Endodermal cell (in vitro differentiated cells): ENCODE measurements at places on chromosomes 4 and X. TPM values are rescaled to one million over a fixed set of nuclear protein-coding genes. Genes with fewer than 3 reads are reported as not detected.

The PIR gene
- 15.8 to 21.0 TPM (median 19.0 TPM) in 3 replicates for total RNA-seq

The DOK7 gene
- 0.35 to 0.38 TPM in 2 of 3 replicates, not detected in the other for total RNA-seq

The CXCL8 gene
- not detected in 2 replicates for total RNA-seq

The TMEM31 gene
- total RNA-seq, result 1.00 to 1.1 TPM in 2 of 3 replicates, not detected in the other

The CENPE gene
- total RNA-seq, result 32.4 and 35.9 TPM in 2 replicates

The P2RY8 gene
- not detected in 2 replicates for total RNA-seq

The IL9R gene
- 0.16 to 0.62 TPM in 2 of 3 replicates, not detected in the other for total RNA-seq

The PDLIM3 gene
- total RNA-seq, result 2.5 and 4.3 TPM in 2 replicates

The TSPAN6 gene
- total RNA-seq, result 77.7 and 87.5 TPM in 2 replicates

The ABCG2 gene
- 3.9 and 4.0 TPM in 2 replicates for total RNA-seq

The FAM47A gene
- not detected in 2 replicates for total RNA-seq

The IDS gene
- total RNA-seq, result 43.1 to 65.2 TPM (median 43.9 TPM) in 3 replicates

The PPP4R3C gene
- total RNA-seq, result not detected in 2 replicates

The TREX2 gene
- total RNA-seq, result 0.35 TPM in 1 of 3 replicates, not detected in the others

The GNPDA2 gene
- 4.9 and 7.2 TPM in 2 replicates for total RNA-seq

The MAGEA6 gene
- total RNA-seq, result not detected in 2 replicates

The KIF4A gene
- 27.6 and 32.5 TPM in 2 replicates for total RNA-seq

The NLRP2B gene
- total RNA-seq, result not detected in 2 replicates

GRCh38 chr4:111945014-111945413 lies 200.2 kb upstream of the FAM241A start:
- no peaks in the 10 kb centered on the region for H3K36me3 ChIP-seq
- no peaks in the 10 kb centered on the region for H3K4me1 ChIP-seq
- H3K27me3 ChIP-seq, result no peaks in the 10 kb centered on the region
- no peak for DNase-seq

- H3K4me1 ChIP-seq, result peaks cover 8% of the 10 kb centered on the region
- H3K36me3 ChIP-seq, result peaks cover 4% of the 10 kb centered on the region
- H3K27me3 ChIP-seq, result no peaks in the 10 kb centered on the region
- H3K4me3 ChIP-seq, result no peak overlapping the region
These were observed 111.6 kb downstream of the FRYL start for GRCh38 chr4:48668254-48669017.

- no peaks in the 10 kb centered on the region for H3K36me3 ChIP-seq
- no peak overlapping the region for H3K4me3 ChIP-seq
- no peaks in the 10 kb centered on the region for H3K27me3 ChIP-seq
- H3K27ac ChIP-seq, result no peak overlapping the region
These were observed 104.0 kb downstream of the TMA16 start for GRCh38 chr4:163598489-163598888.

DNA sequence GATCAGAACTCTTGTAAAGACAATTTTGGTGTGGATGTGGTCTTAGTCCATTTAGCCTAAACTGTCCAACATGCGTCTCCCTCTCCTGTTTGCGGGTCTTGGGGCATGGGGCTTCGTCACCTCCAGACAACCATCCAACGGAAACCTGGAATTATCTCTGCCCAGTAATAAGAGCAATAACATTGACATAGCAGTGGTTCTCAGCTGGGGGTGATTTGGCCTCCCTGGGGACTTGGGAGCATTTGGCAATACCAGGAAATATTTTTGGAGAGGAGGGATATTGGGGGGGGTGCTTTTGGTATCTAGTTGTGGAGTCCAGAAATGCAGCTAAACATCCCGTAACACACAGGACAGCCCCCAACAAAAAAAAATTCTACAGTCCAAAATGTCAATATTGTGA lies 47.2 kb downstream of the SEL1L3 start:
- no peak overlapping the region for H3K27ac ChIP-seq
- H3K36me3 ChIP-seq, result no peaks in the 10 kb centered on the region
- no peak overlapping the region for H3K4me3 ChIP-seq
- DNase-seq, result no peak
- no peaks in the 10 kb centered on the region for H3K27me3 ChIP-seq

GRCh38 chrX:4708970-4709760 lies 995.7 kb upstream of the PRKX start:
- DNase-seq, result no peak
- H3K27ac ChIP-seq, result no peak overlapping the region
- no peaks in the 10 kb centered on the region for H3K36me3 ChIP-seq
- H3K4me1 ChIP-seq, result no peaks in the 10 kb centered on the region

DNA sequence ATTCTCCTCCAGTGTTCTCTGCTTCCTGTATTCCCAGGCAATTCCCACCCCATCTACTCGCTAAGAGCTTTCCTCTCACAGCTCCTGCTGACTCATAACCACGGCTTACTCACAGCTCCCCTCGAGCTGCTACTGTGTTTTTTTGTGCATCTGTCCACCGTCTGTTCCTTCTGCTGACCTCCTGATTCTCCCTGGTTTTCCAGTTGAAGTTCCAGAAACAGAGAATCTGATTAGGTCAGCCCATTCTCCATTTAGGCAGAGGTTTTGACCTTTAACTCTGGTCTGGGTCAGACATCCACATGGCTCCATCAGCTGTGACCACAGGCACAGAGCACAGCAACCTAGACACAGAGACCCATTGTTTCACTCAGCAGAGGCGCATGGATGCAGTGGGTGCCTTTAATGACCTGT lies 5.5 kb upstream of the SMIM20 start:
- no peaks in the 10 kb centered on the region for H3K4me1 ChIP-seq
- no peaks in the 10 kb centered on the region for H3K27me3 ChIP-seq
- no peak for DNase-seq
- no peak overlapping the region for H3K4me3 ChIP-seq
- no peaks in the 10 kb centered on the region for H3K36me3 ChIP-seq
- no peak overlapping the region for H3K27ac ChIP-seq

DNA sequence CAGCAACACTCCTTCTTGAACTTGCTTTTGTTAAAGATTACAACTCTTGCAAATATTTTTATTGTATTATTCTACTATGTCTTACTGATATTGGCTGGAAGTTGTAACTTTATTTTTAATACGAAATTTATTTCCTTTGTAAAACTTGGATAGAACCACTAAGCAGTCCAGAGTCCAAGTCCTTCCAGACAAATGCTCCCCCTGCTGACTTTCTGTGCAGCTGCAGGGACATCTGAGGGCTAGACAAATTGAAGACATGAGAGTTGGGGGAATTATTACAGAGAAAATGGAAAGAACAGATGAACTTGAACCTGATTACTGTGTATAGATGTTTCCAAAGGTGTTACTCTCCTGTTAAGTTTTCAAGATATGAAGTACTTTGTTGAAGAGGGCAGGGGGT lies 238.8 kb downstream of the GRIA3 start:
- no peaks in the 10 kb centered on the region for H3K27me3 ChIP-seq
- no peak overlapping the region for H3K27ac ChIP-seq
- no peaks in the 10 kb centered on the region for H3K36me3 ChIP-seq

GRCh38 chr4:25494166-25494565 lies 117.1 kb downstream of the ANAPC4 start:
- H3K27ac ChIP-seq, result no peak overlapping the region
- no peak for DNase-seq
- H3K27me3 ChIP-seq, result no peaks in the 10 kb centered on the region
- no peaks in the 10 kb centered on the region for H3K36me3 ChIP-seq
- no peaks in the 10 kb centered on the region for H3K4me1 ChIP-seq

DNA sequence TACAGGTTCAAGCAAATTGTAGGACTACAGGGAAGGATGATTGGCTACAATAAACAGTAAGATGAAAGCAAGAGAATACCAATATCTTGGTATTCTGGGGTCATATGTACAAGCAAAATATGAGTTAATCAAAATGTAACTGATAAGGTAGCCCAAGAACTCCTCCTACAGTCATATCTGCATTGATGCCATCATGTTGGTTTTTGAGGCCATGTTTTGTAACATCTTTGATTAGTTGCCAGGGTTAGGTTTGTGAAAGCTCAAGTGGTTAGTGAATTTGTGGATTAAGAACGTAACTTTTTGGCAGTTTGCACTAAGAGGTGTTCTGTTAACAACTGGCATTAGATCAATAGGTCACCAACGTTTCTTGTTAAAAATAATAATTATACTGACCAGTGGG lies 59.6 kb downstream of the USP9X start:
- H3K27ac ChIP-seq, result no peak overlapping the region
- H3K4me3 ChIP-seq, result no peak overlapping the region
- H3K4me1 ChIP-seq, result no peaks in the 10 kb centered on the region
- no peak for DNase-seq

DNA sequence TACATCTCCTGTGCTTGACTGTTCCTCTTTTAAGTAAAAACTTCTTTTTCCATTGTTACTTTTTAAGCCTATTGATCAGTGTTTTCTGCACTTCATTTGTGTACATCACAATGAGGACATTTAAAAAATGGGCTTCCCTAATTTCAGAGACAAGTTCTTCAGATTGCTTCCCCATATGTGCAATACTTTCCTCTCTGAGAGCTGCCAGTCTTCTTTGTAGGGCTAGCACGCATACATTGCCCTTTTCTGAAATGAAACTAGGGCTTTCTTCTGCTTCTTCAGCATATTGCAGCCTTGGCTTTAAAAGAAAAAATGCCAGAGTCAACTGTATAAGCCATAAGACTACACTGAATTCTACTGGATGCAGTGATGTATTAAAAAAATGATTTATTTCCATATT lies 37.8 kb downstream of the FAT4 start:
- H3K27ac ChIP-seq, result no peak overlapping the region
- H3K36me3 ChIP-seq, result no peaks in the 10 kb centered on the region
- no peaks in the 10 kb centered on the region for H3K27me3 ChIP-seq
- DNase-seq, result no peak
- H3K4me1 ChIP-seq, result peaks cover 2% of the 10 kb centered on the region
- H3K4me3 ChIP-seq, result no peak overlapping the region

DNA sequence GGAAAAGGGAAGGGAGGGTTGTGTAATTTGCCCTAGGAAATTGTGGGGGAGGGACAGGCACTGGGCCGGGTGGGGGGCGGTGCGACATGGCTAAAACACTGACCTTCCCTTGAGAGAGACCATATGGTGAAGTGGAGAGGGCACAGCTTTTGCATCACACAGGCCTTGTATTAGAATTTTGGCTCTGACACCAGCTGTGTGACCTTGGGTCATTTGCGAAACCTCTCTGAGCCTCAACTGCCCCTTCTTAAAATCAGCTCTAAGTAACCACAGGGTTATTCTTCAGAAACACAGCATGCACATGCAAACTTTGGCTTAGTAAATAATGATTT lies 25.8 kb downstream of the PDGFRA start:
- DNase-seq, result no peak
- H3K4me3 ChIP-seq, result no peak overlapping the region
- H3K4me1 ChIP-seq, result no peaks in the 10 kb centered on the region
- H3K27ac ChIP-seq, result no peak overlapping the region

GRCh38 chr4:99696801-99697200 lies 39.2 kb upstream of the C4orf54 start:
- H3K4me3 ChIP-seq, result no peak overlapping the region
- no peak overlapping the region for H3K27ac ChIP-seq
- H3K36me3 ChIP-seq, result no peaks in the 10 kb centered on the region
- H3K4me1 ChIP-seq, result no peaks in the 10 kb centered on the region
- DNase-seq, result no peak

- DNase-seq, result no peak
- H3K4me3 ChIP-seq, result no peak overlapping the region
- no peaks in the 10 kb centered on the region for H3K4me1 ChIP-seq
- H3K36me3 ChIP-seq, result no peaks in the 10 kb centered on the region
- H3K27me3 ChIP-seq, result no peaks in the 10 kb centered on the region
These were observed 146.3 kb downstream of the RTL9 start for GRCh38 chrX:110504947-110505346.

DNA sequence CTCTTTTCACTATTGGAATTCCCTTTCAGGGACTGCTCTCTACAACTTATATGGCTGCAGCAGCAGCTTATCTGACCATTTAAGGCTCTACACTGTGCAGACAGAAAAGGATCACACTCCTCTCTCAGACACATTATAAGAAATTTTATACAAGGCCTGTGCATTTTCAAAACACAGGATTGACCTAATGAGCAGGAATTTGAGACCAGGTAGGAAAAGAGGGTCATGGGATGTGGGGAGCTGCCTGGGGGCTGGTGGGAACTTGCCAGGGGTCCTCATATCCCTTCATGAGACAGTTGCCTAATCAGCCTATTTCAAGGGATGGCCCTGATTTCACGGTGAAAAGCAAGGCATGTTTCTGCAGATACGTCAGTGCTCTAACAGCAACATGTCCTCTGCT lies 77.1 kb downstream of the SORBS2 start:
- H3K4me3 ChIP-seq, result no peak overlapping the region
- H3K27me3 ChIP-seq, result no peaks in the 10 kb centered on the region
- H3K36me3 ChIP-seq, result no peaks in the 10 kb centered on the region

DNA sequence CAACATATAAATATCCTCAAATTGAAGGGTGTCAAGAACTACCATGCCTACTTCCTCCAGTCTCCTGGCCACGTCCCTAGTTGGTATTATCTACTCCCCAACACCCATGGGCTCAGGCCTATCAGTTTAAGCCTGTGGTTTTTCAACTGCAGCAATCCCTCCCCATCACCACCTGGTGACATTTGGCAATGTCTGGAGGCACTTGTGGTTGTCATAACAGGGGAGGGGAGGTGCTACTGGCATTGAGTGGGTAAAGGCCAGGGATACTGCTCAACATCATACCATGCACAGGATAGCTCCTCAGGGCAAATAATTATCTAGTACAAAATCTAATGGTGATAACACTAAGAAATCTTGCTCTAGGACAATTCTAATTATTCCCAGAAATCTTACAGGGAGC lies 95.3 kb downstream of the COMMD8 start:
- no peaks in the 10 kb centered on the region for H3K36me3 ChIP-seq
- H3K27me3 ChIP-seq, result no peaks in the 10 kb centered on the region
- no peak for DNase-seq
- H3K4me1 ChIP-seq, result no peaks in the 10 kb centered on the region

- no peak overlapping the region for H3K4me3 ChIP-seq
- no peak for DNase-seq
- no peak overlapping the region for H3K27ac ChIP-seq
- H3K4me1 ChIP-seq, result no peaks in the 10 kb centered on the region
These were observed 63.4 kb downstream of the PTTG2 start for GRCh38 chr4:38023347-38024205.

GRCh38 chr4:1239950-1240307 lies 9.0 kb downstream of the CTBP1 start:
- no peaks in the 10 kb centered on the region for H3K4me1 ChIP-seq
- no peaks in the 10 kb centered on the region for H3K27me3 ChIP-seq
- DNase-seq, result no peak
- H3K4me3 ChIP-seq, result no peak overlapping the region

GRCh38 chr4:40524366-40525041 lies 105.2 kb downstream of the RBM47 start:
- no peak overlapping the region for H3K4me3 ChIP-seq
- H3K4me1 ChIP-seq, result no peaks in the 10 kb centered on the region
- H3K27me3 ChIP-seq, result no peaks in the 10 kb centered on the region
- H3K36me3 ChIP-seq, result no peaks in the 10 kb centered on the region

DNA sequence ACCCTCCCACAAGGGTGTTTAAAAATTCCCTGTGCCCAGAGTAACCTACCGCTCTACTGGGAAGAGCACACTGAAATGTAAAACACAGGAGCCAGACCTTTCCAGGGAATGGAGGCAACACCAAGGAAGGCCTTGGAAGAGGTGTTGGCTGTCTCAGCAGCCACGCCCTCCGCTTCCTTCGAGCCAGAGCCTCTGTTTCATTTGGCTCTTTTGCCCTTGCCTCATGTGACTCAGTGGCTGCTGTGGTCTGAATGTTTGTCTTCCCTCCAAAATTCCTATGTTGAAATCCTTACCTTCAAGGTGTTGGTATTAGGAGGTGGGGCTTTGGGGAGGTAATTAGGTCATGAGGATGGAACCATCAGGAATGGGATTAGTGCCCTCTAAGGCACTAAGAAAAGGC lies 11.3 kb downstream of the SCD5 start:
- peak; percentile 39 for DNase-seq
- peaks cover 21% of the 10 kb centered on the region for H3K4me1 ChIP-seq
- no peak overlapping the region for H3K4me3 ChIP-seq
- no peak overlapping the region for H3K27ac ChIP-seq

GRCh38 chr4:2270341-2271165 lies 8.6 kb upstream of the MXD4 start:
- H3K4me1 ChIP-seq, result peaks cover 11% of the 10 kb centered on the region
- no peaks in the 10 kb centered on the region for H3K36me3 ChIP-seq
- no peak overlapping the region for H3K4me3 ChIP-seq
- H3K27me3 ChIP-seq, result no peaks in the 10 kb centered on the region
